Fibroblast of pulmonary artery (primary cell): ENCODE measurements at places on chromosomes 5 and 9.
A peak's percentile ranks its signal among the peaks of the same experiment; 100 is the strongest.

- DNase-seq, result no peak
Measured at GRCh38 chr5:2011481-2012411, 129.0 kb upstream of the IRX4 start.

- no peak for DNase-seq
Measured at GRCh38 chr9:114029311-114030170, 48.6 kb downstream of the AMBP start.

DNA sequence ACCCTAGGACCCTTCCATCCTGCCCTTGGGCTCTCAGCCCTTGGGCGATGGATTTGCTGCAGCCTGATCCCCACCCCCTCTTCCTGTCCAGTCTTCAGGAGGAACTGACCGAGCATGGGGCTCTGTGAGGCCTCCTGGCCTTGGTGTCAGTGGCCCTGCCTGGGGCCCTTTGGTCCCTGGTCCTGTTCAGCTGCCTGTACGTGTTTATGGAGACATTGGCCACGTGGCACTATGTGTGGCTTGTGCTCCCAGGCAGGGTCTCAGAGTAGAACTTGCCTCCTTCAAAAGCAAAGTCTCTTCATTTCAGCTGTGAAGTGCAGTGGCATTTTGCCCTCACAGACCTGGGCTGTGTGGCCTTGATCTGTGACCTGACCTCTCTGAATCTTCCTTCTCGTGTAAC, 11.1 kb downstream of the FCN2 start:
- DNase-seq, result no peak

DNA sequence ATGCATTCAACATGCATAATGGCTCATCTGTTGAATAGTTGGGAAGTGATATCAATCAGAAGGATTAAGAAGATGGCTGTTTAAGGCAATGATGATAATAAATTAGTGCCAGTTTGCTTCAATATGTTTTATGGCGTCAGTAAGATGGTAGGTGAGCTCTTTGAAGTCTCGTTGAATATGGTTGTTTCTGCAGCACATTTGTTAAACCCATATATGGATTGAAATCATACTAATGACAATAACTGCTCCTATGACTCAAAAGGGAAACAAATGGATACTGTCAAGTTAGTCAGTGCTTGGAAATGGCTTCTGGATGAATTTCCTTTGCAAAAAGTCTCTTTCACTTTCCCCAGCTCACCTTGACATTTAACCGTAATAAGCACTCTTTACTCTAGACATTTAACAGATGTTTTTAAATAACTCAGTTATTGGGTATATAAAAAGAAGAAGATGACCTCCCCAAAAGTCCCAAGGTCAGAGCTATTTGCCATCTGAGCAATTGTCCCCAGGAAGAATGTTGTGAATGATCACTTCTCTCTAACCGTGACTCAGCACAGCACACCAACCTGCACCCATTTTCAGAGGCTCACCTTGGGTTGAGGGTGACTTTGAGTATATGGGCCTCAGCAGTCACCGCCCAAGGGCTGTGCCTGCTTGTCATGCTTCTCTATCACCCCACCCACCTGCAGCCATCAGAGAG, 133.4 kb downstream of the GRIA1 start:
- DNase-seq, result peak; percentile 38

GRCh38 chr9:35105571-35106342, 2.8 kb upstream of the STOML2 start:
- DNase-seq, result no peak

DNA sequence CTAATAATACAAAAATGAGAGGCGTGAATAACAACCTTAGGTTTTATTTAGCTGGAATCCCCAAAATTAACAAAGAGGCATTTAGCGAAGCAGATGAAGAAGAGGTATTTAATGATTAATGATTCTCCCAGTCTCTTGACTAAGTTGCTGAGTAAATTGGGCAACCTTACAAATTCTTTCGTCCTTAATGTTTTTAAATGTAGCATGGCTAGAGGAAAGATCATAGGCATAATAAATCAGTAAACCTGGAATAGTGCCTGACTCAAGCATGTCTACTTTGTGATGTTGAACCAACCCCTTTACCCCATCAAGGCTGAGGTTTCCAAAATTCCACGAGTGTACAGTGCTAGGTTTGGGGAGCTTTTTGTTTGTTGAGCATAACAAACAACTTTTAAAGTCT, 7.9 kb downstream of the BHMT start:
- DNase-seq, result peak; percentile 3

DNA sequence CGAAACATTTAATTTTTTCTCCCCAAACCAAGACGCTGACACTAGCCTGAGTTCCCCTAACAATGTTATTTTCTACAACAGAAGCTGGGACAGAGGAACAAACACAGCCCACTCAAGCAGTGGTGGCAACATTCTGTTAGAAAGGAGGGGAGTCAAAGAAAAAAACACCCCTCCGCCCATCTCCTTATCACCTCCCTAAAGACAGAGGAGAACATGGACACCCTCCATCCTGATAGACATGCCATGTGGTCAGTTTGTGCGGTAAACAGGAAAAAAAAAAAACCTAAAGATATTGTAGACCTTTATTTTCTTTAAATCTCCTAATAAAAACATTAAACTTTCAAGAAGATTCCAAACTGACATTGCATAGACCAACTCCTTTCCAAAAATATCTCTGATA, 2.9 kb upstream of the DPM2 start:
- no peak for DNase-seq

- no peak for DNase-seq
Measured at GRCh38 chr9:76607730-76608436, 148.9 kb downstream of the GCNT1 start.

DNA sequence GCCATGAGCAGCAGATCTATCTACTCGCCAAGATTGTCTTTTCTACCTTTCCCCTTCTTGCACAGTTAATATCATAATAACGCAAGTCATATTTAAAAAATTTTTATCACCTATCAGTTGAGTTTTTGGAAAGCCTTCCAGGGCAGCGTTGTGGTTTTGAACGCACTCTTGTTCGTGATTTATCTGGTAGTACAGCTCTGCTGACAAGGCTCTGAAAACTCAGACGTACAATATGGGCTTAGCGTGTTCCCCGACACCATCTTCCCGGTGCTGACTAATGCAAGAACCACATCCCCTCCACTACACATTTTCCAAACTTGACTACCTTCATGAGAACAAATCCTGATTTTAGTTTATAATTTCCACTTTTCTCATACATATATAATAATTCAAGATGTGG, 1.6 kb upstream of the NFIL3 start:
- DNase-seq, result no peak

DNA sequence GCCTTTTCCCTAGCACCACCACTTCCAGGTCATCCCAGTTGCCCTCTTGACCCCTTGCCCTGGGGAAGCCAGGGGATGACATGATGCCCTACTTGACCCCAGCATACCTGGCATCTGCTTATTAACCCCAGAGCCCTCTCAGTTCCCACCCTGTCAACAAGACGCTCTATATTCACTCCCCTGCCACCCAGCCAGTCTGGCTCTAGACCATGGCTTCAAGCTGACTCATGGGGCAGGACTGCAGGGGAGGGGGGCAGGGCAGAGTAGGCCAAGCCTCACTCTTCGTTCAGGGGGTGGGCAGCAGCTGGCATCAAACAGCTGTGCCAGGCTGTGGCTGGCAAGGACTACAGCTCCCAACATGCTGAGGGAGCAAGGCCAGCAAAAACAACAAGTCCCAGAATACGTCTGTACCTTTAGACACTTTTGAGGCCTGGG, 5.3 kb downstream of the ATOSB start:
- DNase-seq, result peak; percentile 42

DNA sequence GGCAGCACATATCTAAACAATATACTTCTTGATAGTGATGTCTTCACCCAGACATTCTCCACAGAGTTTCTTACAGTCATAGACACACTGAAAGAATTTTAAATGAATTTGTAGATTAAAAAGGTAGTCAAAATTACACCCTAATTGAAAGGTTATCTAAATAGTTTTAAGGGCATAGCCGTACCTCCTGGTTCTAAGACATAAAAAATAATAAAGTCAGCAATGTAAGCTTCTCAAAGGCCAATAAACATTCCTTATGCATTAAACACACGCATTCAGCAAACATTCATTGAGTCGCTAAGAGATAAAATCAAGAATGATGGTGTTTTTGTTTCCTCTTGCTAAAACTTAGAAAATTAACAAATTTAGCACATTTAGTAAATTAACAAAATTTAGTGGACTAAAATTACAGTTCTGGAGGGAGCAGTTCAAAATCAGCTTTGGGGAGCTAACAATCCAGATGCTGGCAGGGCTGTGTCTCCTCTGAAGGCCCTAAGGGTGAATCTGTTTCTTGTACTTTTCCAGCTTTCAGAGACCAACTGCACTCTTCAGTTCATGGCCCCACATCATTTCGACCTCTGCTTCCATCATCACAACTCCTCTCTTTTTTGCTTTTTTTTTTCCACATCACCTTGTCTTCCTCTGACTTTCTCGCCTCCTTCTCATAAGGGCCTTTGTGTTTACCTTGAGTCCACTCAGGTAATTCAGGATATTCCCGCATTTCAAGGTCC, 516.5 kb downstream of the DNAH5 start:
- DNase-seq, result no peak

DNA sequence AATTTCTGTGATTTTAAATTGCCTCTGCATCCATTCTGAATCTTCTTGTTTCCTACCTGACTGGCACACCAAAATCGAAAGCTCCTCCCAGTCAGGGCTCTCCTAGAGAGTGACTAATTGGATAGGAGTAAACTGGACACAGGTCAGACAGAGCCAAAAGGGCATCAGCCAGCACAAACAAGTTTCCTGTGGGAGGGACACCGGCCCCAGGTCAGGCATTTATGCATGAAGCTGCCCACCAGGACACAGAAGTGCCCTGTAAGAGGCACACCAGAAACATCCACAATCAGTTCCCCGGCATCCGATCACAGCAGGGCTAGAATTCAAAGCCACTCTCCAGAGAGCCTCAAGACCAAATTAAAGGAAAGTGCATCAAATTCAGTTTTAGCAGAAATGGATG, 78.4 kb downstream of the SFXN1 start:
- DNase-seq, result no peak

GRCh38 chr5:106094204-106094607, 1576.5 kb downstream of the EFNA5 start:
- DNase-seq, result peak; percentile 26
